ENCODE measurements at places on chromosomes 7 and 10.

DNA sequence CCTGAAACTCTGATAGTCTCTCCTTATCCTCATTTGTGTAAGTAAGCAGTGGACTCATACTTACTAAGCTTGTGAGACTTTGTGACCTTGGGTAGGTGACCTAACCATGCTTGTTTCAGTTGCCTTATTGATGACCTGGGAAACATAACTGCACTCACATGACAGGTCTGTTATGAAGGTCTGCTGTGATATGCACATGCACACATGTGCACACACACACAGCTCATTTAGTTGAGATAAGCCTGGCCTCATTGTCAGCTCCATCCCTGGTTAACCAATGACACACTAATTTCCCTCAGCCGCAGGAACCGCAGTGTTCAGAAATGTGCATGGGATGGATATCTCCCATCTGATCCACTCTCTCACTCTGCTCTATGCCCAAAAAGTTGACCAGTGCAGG is 177.2 kb downstream of the GPAM start:
- no peak for DNase-seq

- no peak for DNase-seq
Observed at GRCh38 chr10:24518981-24519597, 204.6 kb downstream of the ARHGAP21 start.

GRCh38 chr7:100642534-100642907 is 1.2 kb upstream of the TFR2 start:
- DNase-seq = peak; percentile 70

DNA sequence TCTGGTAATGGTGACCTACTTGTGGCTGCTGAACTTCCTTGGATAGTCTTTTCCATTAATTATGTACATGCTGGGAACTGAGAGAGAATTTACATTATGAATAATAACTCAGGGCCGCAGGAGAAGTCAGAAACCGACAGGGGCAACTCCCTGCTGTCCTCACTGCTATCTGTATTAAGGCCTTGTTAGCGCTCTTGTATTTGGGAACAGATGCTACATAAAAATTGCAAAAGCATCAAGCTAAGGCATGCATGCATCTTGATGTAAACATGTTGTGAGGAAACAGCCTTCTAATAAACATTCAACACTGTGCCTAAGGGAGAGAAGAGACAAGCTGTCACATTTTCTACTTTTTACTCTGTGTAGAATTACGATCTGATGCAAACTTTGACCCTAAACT is 158.4 kb downstream of the PARD3 start:
- no peak for DNase-seq

- no peak for DNase-seq
Observed at GRCh38 chr7:37663693-37664092, 19.9 kb upstream of the GPR141 start.

DNA sequence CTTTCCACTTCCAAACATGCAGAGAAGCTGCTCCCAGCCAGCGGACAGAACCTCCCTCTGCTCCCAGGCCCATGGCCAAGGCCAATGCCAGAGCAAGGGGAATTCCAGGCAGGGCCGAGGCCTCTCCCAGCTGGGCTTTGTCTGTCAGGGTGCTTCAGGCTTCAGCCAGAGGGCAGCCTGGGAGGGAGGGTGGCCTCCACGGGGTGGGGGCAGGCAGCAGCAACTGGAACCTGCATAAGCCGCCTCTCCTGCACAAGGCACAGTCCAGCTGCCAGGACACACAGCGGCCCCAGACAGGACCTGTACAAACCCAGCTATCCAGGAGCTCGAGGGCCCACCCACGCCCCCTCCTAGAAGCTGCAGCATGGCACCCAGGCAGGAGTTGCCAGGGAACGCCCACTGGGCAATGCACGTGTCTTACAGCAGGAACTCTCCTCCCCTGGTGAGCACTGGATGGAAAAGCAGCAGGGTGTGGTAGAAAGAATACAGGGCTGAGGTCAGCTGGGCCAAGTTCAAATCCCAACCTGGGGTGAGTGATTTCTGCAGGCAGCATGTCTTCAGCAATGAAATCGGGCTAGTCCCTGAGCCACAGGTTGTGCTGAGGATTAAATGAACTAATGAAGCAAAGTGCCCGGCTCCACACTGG is 7.6 kb downstream of the FAM53B start:
- no peak for DNase-seq

DNA sequence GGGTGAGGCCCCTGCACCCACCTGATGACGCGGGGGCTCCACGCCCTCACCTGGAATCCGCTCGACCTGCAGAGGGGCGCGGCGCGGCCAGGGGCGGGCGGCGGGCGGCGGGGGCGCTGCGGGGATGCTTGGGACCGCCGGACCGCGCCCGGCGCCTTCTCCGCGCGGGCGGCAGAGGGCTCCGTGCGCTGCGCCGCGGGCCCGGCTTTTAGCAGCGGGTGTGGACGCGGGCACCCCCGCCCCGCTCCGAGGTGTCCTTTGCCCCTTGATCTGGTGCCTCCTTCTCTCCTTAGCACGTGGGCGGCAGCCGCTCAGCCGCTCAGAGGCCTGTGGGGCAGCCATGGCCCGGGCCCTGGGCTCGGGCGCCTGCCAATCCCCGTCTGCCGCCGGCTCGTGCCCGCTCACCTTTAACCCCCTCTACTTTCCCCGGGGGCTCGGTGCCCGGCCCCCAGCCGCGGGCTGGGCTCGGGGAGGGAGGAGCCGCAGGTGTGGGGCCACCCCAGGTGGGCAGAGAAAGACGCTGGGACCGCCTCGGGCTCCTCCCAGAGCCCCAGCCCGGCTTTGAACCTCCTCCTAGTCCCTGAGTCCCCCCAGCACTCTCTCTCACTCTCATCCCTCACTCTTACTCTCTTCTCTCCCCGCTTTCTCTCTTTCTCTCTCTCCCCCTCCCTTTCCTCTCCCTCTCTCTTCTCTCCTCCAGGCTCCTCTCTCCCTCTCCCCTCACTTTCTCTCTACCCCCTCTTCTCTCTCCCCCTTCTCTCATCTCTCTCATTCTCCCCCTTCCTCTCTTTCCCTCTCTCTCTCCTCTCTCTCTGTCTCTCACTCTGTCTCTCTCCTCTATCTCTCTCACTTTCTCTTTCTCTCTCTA is 19.7 kb upstream of the VPS37D start:
- no peak for DNase-seq

DNA sequence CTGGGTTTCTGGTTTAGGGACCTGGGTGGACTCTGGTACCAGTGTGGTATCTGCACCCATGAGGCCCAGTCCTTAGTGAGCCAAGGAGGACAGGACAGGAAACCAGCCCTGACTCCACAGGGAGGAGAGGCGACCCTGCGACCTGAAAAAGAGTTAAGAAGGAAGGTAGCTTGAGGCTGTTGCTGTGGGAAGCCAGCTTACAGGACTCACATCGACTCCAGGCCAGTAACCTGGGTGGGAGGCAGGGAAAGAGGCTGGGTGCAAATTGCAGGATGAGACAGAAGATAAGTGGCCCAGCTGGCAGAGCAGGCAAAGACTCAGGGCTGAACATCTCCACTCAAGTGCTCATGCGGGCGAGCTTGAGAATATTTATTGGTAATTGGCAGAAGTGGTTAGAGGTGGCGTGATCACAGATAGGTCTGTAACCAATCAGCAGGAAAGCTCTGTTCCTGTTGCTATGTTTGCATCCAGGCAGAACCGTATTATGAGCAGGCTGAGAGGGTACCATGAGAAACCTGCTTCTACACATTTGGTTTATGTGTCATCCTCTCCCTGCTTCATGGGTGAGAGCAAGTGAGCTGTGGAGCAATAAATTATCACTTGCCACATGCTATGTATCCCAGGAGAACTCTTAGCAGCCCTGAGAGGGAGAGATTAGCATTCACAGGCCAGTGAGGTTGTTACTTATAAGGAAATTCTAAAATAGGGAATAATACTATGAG is 11.0 kb downstream of the TLL2 start:
- no peak for DNase-seq

DNA sequence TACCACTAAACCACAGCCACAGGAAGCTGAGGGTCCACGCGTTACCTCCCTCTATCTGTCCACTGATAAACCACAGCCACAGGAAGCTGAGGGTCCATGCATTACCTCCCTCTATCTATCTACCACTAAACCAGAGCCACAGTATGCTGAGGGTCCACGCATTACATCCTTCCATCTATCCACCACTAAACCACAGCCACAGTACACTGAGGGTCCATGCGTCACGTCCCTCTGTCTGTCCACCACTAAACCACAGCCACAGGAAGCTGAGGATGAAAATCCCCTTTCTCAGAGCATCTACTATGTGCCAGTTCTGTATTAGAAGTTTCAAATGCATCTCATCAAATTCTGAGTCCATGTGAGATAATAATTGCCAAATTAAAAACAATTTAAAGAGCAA is 589.3 kb downstream of the DNAJB6 start:
- DNase-seq = no peak

DNA sequence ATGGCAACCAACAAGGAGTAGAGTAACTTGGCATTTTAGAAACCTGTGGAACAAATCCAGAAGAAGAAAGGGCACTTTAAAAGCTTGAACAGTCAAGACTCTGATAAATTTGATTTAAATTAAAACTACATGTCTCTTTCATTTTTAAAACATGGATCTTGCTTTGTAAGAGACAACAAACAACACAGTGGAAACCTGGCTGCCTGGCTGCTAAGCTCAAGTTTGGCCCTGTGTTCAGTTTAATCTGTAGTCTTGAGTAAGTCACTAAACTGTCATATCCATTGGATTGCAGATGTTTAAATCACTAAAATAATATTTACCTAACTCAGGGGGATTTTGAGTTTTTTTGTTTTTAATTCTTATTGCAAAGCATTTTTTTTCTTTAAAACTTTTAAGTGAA is 374.9 kb upstream of the SEMA3D start:
- DNase-seq = no peak

GRCh38 chr10:91557651-91558111 is 75.2 kb downstream of the PPP1R3C start:
- no peak for DNase-seq

DNA sequence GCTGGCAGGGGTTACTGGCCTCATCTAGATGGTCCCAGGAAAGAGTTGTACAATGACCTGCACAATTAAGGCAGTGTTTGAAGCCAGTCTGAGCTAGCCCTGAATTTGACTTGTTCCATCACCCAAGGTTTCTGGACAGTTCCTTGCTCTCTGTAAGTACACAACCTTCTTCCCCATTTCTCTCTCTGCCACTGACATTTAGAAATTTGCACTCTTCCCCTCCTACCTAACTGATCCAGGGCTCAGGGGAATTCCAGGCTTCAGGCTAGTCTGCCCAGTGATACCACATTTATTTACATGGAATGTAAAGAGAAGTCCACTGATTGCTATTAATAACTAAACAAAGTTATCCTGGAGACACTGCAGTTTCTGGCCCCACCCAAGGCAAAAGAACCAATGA is 139.0 kb upstream of the GPR26 start:
- DNase-seq = no peak

Data from GM06990 (cell line).